ENCODE measurements at places on chromosomes 12 and 14. TPM values are rescaled to one million over a fixed set of nuclear protein-coding genes. Genes with fewer than 3 reads are reported as not detected.

GRCh38 chr12:121245951-121246350 lies 36.0 kb downstream of the P2RX4 start:
- DNase-seq, result no peak

Gene KRT85
- not detected for total RNA-seq

Gene WSCD2
- 0.81 TPM for total RNA-seq

GRCh38 chr12:124939421-124940142 lies 25.1 kb upstream of the UBC start:
- DNase-seq, result peak; percentile 95

DNA sequence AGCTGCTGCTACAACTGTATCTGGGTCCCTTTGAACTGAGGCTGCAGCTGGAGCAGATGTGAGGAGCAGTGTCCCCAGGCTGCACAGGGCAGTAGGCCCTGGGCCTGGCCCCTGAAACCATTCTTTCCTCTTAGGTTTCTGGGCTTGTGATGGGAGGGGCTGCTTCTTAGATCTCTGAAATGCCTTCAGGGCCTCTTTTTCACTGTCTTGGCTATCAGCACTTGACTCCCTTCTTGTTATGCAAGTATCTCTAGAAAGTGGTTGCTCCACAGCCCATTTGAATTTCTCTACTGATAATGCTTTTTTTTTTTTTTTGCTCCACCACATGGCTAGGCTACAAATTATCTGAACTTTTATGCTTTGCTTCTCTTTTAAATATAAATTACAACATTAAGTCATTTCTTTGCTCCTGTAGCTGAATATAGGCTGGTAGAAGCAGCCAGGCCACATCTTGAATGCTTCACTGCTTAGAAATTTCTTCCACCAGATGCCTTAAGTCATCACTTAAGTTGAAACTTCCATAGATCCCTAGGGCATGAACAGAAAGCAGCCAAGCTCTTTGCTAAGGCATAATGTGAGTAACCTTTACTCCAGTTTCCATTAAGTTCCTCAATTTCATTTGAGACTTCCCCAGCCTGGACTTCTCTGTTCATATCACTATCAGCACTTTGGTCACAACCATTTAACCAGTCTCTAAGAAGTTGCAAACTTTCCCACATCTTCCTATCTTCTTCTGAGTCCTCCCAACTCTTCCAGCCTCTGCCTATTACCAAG lies 41.1 kb downstream of the ACSM4 start:
- no peak for DNase-seq

Gene ACACB
- 202 TPM for total RNA-seq

- no peak for DNase-seq
Measured at GRCh38 chr12:102950107-102950949, 7.1 kb upstream of the ASCL1 start.

Gene PRB2
- total RNA-seq, result not detected

GRCh38 chr12:59808317-59808910 lies 212.6 kb downstream of the SLC16A7 start:
- DNase-seq, result no peak

GRCh38 chr12:19979584-19979983 lies 388.8 kb upstream of the PDE3A start:
- DNase-seq, result no peak

Gene SERPINA10
- total RNA-seq, result not detected

Gene TMEM179
- not detected for total RNA-seq

- DNase-seq, result no peak
Measured at GRCh38 chr12:116381240-116381743, 103.8 kb upstream of the MED13L start.

DNA sequence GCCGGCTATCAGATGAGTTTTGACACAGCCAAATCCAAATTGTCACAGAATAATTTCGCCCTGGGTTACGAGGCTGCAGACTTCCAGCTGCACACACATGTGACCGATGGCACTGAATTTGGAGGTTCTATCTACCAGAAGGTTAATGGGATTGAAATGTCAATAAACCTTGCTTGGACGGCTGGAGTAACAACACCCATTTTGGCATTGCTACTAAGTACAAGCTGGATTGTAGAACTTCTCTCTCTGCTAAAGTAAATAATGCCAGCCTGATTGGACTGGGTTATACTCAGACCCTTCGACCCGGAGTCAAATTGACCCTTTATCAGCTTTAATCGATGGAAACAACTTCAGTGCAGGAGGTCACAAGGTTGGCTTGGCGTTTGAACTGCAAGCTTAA lies 100.2 kb upstream of the EVL start:
- no peak for DNase-seq

Gene HSPB8
- 57.0 TPM for total RNA-seq

GRCh38 chr14:75402867-75403413 lies 24.9 kb upstream of the JDP2 start:
- DNase-seq, result no peak

DNA sequence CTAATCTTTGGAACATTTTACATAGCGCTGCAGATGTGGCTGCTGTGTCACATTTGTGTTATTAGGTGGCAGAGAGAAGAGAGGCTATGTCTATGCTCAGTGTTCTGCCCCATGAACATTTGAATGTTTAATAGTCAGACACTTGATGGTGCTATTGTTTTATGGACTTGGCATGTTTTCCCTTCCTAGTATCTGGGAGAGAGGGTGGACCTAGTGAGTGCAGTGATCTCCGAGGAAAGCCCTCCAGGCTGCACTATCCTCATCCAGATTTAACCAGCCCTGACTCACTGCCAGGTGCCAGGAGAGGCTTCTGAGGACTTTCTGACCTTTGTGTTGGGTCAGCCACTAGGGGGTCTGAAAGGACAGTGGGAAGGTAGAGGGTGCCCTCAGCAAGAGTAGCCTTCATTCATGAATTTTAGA lies 24.3 kb downstream of the ZFC3H1 start:
- DNase-seq, result no peak

DNA sequence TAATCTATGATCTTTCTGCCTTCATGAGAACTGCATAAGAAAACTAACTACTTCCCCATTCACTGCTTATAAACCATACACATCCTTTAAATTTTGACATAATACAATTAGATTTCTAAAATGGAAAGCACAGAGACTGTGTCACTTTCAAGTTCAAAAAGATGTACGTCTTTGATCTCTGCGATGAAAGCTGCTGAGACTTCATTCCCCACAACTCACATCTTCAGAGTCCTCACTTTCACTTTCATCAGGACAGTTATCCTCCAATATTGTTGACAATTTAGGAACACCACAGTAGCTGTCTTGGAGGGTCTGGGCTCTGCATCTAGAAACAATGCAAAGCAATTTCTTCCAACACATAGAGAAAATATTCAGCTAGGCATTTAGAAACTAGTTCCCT lies 47.9 kb upstream of the KCNC2 start:
- DNase-seq, result no peak

GRCh38 chr14:57293866-57294837 lies 25.4 kb downstream of the AP5M1 start:
- no peak for DNase-seq

DNA sequence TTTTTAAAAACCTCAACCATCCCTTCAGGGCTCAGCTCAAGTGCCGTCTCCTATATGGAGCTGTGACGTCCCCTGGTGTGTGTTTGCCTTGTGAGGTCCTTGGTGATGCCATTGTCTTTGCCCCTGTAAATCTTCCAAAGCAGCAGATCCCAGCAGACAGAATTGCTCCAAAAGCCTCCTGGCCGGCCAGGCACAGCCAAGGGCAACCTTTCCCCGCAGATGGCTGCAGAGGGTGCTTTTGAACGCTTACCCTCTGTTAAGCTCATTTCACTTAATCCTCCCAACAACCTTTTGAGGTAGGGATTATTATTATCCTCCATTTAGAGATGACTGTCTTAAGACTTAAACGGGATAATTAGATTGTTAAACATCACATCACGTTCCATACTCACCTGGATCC lies 51.4 kb downstream of the RFX4 start:
- DNase-seq, result no peak

Gene LRP1-AS
- total RNA-seq, result not detected

DNA sequence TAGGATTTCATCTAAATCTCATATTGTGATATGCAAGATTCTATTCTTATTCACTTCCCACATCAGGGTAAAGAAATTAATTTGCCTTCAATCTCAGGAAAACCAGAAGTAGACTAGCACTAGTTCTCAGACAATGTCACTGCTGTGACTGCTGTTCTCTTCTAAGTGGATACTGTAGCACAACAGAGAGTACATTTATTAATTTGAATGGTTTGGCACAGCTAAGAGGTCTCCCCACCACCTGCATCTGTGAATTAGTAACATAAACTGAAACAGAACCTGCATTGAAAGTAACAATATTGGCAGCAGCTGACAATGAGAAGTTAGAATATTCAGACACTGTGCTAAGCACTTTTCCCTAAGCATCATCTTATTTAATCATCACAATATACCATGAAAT lies 253.1 kb downstream of the PDZRN4 start:
- DNase-seq, result no peak
